Stimulated activated CD8-positive, alpha-beta memory T cell treated with anti-CD3 and anti-CD28 coated beads, Interleukin-4, amount 100 ng/mL, for 24 hours (primary cell): ENCODE measurements at places on chromosomes 7 and 10.

DNA sequence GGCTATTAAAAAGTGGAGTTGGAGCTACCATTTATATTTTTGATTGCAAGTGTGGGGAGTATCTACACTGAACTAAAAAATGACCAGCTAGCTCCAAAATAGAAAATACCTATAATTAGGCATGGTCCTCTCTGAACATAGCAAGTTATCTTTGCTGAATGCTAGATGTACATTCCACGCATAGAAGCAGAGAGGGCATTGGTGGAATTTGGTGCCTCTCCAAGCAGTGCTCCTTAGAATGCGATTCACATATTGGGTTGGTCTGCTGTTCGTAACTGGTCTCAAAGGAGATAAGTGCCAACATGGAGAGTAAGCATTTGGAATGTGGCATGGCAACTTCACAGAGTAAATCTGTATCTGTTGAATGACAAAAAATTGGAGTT lies 196.2 kb downstream of the PTN start:
- no peak for DNase-seq

DNA sequence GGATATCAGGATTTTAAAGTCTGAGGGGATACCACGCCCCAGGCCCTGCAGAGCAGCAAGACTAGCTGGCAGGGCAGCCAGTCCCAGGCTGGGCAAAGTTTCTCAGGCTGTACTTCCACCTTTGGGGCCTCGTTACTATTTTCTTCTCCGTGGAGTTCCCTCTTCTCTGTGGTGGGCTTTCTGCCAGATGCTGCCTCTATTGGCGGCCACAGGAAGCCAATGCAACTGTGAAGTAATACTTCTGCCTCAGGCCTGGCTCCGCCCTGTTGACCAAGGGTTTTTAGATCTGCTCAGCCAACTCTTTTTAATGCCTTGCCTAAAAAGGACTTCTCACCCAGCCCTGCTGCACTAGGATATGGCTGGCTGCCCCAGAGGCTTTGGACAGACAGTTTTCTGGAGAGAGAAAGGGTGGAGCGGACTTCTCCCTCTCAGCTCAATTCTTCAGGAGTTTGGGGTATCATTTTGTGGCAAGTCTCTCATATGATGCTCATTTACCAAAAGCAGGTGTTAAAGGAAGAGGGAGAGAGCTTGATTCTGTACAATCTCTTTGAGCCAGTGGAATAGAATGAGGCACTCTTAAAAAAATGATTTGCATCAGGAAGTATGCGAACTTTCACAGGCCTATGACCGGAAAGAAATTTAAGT lies 67.4 kb downstream of the HHEX start:
- DNase-seq: no peak

- no peak for DNase-seq
Measured at GRCh38 chr10:13560597-13560996, 26.2 kb upstream of the PRPF18 start.

DNA sequence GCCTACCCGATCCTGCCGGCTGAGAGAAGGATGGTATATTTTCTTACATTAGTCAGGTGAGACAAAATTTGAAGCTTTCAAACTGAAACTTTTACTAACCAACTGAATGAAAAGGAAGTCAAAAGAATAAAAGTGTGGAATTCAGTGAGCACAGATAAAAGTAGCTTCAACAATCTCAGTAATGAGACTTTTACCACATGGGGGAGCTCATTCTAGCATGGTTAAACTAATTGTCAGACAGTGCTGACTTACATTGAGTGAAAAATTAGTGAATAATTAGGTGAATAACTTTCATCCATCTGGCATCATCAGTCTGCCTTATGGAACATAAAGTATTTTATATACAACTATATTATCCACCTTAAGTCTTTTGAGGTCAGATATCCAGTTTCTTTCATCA lies 8.4 kb downstream of the FAM237B start:
- no peak for DNase-seq

DNA sequence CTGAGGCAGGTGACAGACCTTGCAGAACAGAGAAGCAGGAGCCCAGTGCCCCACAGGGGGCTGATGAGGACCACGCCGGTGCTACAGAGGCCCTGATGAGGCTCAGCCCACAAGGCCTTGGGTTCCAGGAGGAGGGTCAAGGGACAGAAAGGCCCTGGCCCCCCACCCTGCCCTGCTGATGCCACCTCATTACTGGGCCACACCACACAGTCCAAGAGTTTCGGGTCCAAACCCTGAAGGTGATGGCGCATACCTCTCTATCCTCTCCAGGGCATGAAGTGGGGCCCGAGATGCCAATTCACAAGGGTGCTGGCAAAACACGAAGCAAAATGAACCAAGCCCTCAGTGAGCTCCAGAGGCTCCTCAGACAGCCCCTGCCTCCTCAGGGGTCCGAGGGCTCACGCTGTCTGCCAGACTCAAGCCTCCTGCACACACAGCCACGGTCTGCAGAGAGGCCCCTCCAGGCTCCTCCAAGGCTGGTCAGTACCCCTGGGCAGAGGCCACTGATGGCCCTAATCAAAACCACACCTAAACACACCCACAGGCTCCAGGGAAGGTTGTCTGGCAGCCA lies 32.3 kb downstream of the RASGEF1A start:
- DNase-seq: no peak

DNA sequence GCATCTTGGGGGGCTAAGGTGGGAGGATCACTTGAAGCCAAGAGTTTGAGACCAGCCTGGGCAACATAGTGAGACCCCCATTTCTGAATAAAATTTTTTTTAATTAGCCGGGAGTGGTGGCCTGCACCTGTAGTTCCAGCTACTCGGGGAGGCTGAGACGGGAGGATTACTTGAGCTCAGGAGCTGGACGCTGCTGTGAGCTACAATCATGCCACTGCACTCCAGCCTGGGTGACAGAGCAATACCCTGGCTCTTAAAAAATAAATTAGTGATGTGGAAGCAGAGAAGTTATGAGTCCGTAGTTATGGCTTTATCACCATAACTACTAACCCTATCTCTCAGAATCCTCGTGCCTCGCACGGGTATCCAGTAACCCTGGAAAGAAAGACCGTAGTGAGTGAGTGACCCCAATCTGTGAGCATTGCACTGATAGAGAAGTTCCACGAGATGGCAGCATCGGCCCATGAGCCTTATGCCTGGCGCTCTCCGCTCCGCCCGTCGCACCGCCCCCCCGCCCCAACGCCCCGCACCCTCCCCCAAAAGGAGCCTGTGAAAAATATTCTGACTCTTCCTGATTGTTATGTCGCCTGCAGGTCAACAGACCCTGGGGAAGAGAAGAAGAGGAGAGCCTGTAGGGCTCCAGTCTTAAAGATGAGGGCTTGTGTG lies 4.9 kb upstream of the SLC29A3 start:
- DNase-seq: peak; percentile 20

GRCh38 chr10:68402276-68402675 lies 4.8 kb downstream of the RUFY2 start:
- DNase-seq: no peak

DNA sequence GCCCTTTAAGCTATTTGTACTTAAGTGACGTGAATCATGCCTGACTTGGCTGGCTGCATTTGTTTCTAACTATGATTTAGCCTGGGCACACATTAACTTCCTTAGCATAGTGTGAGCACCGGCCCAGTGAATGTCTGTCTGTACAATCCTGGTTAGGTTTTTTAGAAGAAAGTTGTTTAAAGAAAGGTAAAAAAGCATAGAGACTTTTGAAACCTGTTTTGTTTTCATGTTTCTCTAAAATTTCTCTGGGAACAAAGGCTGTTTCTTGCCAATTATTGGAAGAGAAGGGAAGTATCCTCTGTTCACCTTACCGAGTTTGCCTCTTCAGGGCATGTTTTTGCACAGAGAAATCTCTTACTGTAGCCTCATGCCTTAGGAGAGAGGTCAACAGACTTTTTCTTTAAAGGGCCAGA lies 42.9 kb upstream of the MET start:
- no peak for DNase-seq

DNA sequence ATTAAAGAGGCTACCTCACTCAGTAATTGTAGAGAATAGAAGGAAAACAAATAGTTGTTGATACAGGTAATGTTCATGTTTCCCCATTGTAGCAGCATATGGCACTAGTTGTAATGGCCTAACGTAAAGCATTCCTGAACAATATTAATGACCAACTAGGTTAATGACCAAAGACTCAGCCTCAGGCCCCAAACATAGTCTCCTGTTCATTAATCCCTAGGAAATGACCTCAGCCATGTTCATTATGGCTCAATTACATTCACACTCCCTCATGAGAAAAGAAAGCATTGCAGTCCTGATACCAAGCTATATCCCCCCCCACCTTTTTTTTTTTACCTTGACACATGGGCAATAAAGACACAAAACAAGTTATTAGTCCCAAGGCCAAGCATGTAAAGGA lies 12.7 kb downstream of the FRMD4A start:
- no peak for DNase-seq

GRCh38 chr7:136585954-136586670 lies 282.3 kb upstream of the CHRM2 start:
- DNase-seq: no peak

DNA sequence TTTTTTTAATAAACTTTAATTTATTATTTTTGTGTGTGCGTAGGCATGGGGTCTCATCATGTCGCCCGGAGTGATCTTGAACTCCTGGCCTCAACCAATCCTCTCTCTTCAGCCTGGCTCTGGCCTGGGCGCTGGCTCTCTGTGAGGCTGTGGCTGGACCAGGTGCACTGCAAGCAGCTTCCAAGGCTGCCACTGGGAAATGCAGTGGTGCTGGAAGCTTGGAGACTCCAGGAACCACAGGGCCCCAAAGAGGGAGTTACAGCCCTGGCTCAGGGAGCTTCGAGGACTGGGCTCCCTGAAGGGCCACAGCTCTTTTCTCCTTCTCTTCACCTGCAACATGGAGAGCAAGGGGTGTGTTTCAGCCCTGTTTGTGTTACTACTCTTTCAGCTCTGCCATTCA lies 36.7 kb upstream of the BNIP3 start:
- no peak for DNase-seq
